Esophagus mucosa (tissue), 1 donor: ENCODE measurements at places on chromosomes 11 and 22. TPM values are rescaled to one million over a fixed set of nuclear protein-coding genes. Genes with fewer than 3 reads are reported as not detected.

DNA sequence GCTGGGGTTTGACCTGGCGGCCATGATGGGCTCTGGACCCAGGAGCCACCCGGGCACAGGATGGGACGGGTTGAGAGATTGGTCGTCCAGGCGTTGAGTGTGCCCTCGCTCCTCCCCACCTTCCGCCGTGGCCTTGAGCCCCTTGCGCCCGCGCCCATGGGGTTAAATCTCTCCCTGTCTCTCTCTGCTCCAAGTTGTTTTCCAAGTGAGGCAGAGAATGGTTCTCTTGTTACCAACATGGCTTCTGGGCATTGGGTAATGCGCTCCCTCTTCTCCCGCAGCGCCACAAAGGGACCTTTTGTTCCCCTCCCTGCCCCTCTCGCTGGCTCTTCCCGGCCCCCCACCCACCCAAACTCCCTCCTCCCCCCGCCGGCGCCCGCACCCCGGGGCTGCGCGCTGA lies 18.8 kb upstream of the PICK1 start:
- no peak for ATAC-seq

- ATAC-seq, result no peak
Observed at GRCh38 chr22:47095395-47096122, 333.1 kb downstream of the TBC1D22A start.

- no peak for ATAC-seq
Observed at GRCh38 chr11:34251589-34251980, 106.2 kb downstream of the ABTB2 start.

GRCh38 chr11:81222491-81222890 lies 1511.2 kb downstream of the FAM181B start:
- no peak for ATAC-seq

DNA sequence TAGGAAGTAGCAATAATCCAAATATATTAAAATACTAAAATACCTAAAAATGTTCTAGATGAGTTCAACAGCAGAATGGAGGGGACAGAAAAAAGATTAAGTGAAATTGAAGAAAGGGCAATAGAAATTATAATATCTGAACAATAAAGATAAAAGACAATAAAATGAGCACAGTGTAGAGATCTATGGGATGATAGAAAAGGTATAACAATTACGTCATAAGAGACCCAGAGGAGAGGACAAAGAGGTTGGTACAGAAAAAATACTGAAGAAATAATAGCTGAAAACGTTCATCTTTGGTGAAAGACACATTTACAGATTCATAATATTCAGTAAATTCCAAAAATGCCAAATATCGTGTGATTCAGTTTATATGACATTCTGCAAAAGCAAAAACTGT lies 143.4 kb downstream of the TMEM135 start:
- ATAC-seq, result no peak

DNA sequence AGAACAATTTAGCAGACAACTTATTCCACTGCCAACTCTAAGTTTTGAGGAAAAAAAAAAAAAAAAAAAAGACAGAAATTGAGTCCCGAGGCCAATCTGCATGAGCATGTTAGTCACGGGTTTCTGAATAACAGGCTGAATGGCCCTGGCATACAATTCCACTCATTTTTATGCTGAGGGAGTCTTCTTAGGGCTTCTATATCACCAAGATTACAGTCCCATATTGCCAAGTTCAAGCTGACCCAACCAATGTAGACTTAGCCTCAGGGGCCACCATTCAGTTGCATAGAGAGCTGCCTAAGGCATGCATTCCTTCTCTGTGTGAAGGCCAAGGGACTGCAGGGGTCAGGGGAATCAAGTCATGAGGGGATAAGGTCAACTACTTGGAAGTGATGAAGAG lies 27.5 kb downstream of the KIRREL3 start:
- ATAC-seq, result no peak

GRCh38 chr11:119373921-119374631 lies 7.4 kb downstream of the USP2 start:
- peak; percentile 30 for ATAC-seq

DNA sequence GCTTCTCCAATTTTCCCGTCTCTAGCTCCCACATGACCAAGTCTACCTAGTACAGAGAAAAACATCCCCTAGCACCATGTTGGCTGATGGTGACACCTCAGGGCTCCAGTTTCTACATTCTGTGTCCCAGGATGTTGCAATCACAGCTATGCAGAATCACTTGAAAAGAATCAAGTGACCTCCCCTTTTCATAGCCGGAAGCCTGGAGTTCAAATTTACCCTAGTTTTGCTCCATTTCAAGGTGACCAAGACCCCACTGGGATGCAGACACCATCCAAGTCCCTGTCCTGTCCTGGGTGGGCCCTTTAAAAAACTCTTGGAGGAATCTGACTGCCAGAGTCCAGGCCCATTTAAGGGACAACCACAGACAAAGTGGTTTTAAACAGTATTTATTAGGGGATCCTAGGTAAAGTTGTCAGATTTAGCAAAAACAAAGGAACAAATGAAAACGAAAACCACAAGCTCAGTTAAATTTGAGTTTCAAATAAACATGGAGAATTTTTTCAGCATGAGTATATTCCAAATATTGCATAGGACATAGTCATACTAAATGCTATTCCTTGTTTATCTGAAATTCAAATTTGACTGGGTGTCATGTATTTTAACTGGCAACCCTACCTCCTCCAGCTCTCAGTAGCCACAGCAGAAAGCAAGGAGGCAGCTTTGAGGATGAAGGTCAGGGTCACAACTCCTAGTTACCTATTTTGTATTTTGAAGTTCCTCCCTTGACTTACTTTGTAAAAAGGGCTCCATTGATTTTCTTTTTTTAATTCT lies 52.4 kb downstream of the MIAT start:
- ATAC-seq, result no peak

DNA sequence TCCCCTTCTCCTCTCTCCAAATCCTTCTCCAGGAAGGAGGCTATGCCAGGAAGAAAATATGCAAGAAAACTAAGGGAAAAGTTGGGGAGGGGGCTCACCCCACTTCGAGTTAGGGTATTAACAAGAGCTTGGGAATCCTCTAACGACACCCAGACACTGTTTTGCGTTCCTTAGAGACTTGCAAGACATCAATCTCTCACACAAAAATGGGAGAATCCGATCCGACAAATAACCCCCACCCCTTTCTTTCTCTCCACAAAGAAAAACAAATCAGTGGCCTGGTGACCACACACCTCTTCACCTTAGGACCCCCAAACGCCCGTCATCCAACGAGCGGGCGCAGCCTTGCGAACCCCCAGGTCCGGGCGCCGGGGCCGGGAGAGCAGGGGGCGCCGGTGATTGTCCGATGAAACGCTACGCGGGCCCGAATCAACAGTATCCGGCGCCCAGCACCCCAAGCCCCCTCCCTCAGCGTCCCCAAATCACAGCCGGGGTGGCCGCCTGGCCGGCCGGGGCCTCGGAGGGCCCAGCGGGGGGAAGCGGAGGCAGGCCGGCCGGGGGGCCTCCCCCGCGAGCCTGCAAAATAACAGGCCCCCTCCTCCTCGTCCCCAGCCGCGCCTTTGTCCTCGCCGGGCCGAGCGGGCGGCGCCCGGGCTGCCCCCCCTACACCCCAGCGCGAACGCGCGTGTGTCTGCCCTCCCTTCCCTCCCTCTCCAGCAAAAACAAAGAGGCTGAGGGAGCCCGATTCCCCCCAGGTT lies 690 bp downstream of the CSNK1E start:
- ATAC-seq, result peak; percentile 11

DNA sequence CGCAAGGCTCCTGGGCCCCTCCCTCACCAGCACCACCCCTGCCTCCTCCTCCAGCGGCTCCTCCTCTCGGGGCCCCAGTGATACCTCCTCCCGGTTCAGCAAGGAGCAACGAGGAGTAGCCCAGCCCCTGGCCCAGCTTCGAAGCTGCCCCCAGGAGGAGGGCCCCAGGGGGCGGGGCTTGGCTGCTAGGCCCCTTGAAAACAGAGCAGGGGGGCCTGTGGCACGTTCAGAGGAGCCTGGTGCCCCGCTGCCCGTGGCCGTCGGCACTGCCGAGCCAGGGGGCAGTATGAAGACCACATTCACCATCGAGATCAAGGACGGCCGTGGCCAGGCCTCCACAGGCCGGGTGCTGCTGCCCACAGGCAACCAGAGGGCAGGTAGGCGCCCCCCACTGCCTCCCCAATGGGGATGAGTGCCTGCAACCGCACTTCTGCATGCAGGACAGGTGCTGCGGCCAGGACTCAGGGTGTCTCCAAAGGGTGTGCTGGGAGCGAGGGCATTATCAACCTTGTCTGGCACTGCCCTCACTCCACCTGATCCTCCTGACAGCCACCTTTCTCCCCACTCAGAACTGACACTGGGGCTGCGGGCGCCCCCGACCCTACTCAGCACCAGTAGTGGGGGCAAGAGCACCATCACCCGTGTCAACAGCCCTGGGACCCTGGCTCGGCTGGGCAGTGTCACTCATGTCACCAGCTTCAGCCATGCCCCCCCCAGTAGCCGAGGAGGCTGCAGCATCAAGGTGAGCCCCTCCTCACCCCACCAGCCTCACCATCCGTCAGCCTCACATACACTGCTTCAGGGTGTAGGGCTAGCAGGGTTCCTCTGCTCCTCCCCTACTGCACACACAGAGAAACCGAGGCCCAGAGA lies 10.2 kb downstream of the SMTN start:
- ATAC-seq, result no peak

DNA sequence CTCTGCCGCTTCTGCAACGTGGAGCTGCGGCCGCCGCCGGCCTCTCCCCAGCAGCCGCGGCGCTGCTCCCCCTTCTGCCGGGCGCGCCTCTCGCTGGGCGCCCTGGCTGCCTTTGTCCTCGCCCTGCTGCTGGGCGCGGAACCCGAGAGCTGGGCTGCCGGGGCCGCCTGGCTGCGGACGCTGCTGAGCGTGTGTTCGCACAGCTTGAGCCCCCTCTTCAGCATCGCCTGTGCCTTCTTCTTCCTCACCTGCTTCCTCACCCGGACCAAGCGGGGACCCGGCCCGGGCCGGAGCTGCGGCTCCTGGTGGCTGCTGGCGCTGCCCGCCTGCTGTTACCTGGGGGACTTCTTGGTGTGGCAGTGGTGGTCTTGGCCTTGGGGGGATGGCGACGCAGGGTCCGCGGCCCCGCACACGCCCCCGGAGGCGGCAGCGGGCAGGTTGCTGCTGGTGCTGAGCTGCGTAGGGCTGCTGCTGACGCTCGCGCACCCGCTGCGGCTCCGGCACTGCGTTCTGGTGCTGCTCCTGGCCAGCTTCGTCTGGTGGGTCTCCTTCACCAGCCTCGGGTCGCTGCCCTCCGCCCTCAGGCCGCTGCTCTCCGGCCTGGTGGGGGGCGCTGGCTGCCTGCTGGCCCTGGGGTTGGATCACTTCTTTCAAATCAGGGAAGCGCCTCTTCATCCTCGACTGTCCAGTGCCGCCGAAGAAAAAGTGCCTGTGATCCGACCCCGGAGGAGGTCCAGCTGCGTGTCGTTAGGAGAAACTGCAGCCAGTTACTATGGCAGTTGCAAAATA lies 816 bp downstream of the PDE3B start:
- peak; percentile 65 for ATAC-seq

DNA sequence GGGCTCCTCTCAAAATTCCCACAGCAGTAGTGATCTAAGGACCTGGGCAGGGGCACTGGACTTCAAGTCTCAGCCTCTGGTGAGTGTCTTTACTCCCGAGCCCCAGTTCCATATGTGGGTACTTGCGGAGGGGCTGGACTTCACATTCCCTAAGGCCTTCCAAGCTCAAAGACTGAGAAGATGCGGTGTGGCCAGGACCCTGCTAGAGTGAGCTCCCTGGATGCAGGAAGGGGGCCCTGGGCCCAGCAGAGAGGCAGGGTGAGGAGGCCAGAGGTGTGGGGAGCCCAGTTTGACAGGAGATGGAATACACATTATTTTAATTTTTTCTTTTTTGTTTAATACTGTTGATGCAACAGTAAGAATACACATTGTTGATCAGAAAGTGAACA lies 83.7 kb downstream of the IGLL1 start:
- ATAC-seq, result no peak

DNA sequence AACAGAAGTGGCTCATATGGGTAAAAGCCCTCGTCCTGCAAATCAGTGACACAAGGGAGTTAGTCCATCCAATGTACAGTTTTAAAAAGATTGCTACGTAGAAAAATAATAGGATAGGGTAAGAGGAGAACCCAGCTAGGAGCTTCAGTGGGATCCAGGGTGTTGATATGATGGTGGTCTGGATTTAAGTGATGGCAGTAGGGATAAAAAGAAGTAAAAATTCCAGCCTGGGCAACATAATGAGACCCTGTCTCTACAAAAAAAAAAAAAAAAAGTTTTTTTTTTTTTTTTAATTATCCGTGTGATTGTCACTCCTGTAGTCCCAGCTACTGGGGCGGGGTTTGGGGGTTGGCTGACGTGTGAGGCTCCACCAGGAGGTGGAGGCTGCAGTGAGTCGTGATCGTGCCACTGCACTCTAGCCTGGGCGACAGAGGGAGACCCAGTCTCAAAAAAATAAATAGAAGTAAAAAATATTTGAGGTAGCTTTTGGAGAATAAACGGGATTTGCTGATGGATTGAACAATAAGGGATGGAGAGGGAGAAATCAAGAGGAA lies 7.0 kb upstream of the L3MBTL2 start:
- ATAC-seq, result no peak

- no peak for ATAC-seq
Observed at GRCh38 chr11:118872403-118872821, 11.3 kb upstream of the CXCR5 start.

GRCh38 chr11:45801723-45802315 lies 3.1 kb upstream of the SLC35C1 start:
- peak; percentile 28 for ATAC-seq

DNA sequence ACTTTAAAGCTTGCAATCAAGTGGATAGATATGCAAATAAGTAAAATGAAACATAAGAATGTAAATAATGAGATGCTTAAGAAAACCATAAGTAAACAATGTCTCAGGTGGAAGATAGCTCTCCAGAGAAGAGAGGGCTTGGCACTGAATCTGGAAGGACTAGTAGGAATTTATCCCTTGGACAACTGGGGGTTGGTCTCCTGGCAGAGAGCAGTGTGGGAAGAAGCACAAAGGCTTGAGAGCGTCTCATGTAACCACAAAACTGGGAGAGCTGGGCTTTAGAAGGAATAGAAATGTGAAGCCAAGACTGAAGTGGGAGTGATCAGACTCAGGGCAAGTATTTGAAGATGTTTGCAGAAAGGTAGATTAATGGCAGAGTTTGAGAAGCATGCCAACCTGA lies 31.3 kb downstream of the CARD18 start:
- ATAC-seq, result no peak

Gene DRD2
- 0.08 TPM for total RNA-seq

Gene DDIAS
- 8.9 TPM for total RNA-seq

Gene APOA5
- total RNA-seq, result not detected

Gene MPEG1
- 1.8 TPM for total RNA-seq

Gene APOBEC3A
- total RNA-seq, result 5.3 TPM

Gene TRIM29
- total RNA-seq, result 1,294 TPM

Gene C11orf65
- 0.36 TPM for total RNA-seq

Gene SLC22A12
- not detected for total RNA-seq

Gene NRXN2
- total RNA-seq, result 0.12 TPM

Gene RAG2
- not detected for total RNA-seq
